CD8-positive, alpha-beta T cell (primary cell): ENCODE measurements at places on chromosomes 5 and 9.

- DNase-seq: no peak
Observed at GRCh38 chr5:92687821-92688722, 892.9 kb downstream of the NR2F1-AS1 start.

- DNase-seq: no peak
Observed at GRCh38 chr9:106283769-106284168, 579.2 kb upstream of the ZNF462 start.

DNA sequence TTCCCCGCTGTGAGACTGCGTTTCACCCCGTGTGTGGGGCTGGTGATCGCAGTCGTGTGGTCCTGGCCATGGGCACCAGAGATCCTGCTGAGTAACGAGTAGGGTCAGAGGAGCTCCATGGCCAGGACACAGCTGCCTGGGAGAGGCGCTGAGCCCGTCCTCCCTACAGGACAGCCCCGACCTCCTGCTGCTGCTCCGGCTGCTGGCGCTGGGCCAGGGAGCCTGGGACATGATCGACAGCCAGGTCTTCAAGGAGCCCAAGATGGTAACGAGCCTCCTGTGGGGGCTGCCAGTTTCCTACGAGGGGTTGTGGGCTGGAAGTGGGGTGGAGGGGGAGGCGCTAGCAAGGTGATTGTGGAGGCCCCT is 11.0 kb downstream of the NELFB start:
- DNase-seq: no peak

DNA sequence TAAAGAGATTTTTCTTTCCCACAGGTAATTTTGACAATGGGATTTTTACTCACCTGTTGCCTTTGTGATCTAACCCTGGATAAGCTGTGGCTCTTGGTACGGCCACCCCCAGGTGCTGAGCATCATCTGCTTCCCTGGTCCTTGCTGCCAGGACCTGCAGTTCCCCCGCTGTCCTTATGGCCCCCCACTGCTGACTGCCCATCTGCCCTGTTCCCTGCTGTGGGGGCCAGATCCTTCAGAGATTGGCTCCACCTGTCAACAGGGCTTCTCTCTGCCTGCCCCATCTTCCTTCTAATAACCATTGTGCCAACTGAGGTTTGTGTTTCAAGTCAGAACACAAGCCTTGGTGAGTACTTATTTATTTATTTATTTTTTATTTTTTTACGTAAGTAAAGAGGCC is 183.3 kb downstream of the MAPKAP1 start:
- no peak for DNase-seq

GRCh38 chr5:87539839-87540238 is 127.1 kb upstream of the CCNH start:
- no peak for DNase-seq

GRCh38 chr9:135281791-135282737 is 194.6 kb downstream of the OLFM1 start:
- peak; percentile 9 for DNase-seq

- no peak for DNase-seq
Observed at GRCh38 chr9:133357656-133358055, 1.3 kb downstream of the SURF2 start.

DNA sequence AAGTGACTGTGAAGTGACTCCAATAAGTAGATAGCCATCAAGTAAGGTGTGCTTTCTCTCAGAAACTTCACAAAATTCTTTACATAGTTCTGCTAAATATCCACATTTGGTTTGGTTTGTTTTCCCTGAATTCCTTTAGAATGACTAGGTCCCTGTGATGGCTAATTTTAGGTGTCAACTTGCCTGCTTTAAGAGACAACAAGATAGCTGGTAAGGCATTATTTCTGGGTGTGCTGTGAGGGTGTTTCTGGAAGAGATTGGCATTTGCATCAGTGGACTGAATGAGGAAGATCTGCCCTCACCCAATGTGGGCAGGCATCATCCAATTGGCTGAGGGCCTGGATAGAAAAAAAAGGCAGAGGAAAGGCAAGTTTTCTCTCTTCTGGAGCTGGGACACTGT is 8.3 kb upstream of the PTBP3 start:
- DNase-seq: no peak

GRCh38 chr9:93525476-93525875 is 50.9 kb upstream of the PHF2 start:
- no peak for DNase-seq

GRCh38 chr5:127838661-127839060 is 135.5 kb downstream of the CCDC192 start:
- DNase-seq: no peak

DNA sequence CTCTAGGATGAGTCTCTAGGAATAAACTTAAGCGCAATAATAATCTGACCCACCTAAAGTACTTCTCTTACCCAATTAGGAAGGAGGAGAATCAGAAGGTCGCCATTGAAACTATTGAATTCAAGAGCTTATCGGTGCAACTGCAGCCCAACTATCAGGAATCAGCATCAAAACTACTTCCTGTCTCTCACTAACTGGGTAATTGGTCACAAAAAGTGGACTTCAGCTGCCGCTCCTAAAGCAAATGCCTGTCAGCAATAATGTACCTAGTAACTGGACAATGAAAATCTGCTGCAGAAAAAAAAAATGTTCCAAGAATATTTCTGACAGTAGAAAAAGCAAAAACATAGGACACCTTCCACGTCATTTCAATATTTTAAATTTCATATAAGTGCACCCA is 3.3 kb downstream of the OR1L8 start:
- DNase-seq: no peak

DNA sequence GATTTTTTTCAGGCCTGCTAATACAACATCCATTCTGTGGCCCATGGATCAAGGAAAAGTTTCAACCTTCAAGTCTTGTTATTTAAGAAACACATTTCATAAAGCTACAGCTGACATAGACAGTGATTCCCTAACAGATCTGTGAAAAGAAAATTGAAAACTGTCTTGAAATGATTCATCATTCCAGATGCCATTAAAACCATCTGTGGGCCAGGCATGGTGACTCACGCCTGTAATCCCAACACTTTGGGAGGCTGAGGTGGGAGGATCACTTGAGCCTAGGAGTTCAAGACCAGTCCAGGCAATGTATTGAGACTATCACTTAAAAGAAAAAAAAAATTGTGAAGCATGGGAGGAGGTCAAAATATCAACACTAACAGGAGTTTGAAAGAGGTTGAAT is 6.0 kb downstream of the RAPGEF6 start:
- no peak for DNase-seq
